Mesothelial cell of epicardium (in vitro differentiated cells): ENCODE measurements at places on chromosomes 4 and X.

DNA sequence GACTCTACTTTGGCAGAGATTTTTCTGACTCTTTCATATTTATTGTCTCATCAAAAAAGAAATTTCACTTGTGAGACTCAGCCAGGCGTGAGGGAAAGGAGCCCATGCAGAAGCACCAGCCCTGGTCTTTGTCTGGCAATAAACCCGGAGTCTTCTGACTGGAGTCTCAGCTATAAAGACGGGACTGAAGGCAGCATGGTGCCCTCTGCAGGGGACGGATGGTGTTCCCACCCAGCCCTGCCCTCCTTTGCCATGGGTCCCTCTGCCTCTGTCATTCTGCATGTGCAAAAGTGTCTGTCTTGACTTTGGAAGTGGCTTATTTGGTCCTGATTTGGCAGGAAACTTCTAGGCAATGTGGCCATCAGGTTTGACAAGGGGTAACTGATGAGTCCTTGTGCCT, 14.2 kb downstream of the ZNF185 start:
- no peak for DNase-seq

DNA sequence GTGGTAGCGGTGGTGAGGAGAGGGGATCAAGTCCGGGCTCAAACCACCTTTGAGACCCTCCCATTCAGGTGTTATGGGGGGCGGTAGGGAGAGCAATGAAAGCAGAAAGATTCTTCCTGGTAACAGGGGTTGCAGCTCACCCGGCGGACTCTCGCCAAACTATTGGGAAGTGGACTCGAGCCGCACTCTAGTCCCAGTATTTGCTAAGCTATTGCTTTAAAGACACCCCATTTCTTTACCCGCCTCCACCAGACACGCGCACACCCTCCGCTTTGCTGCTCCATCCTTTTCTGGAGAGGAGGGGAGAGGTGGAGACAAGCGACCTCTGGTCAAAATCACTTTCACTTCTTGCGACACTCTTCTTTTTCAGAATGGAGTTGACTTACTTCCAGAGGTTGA, 625 bp upstream of the GABRA4 start:
- DNase-seq: no peak

DNA sequence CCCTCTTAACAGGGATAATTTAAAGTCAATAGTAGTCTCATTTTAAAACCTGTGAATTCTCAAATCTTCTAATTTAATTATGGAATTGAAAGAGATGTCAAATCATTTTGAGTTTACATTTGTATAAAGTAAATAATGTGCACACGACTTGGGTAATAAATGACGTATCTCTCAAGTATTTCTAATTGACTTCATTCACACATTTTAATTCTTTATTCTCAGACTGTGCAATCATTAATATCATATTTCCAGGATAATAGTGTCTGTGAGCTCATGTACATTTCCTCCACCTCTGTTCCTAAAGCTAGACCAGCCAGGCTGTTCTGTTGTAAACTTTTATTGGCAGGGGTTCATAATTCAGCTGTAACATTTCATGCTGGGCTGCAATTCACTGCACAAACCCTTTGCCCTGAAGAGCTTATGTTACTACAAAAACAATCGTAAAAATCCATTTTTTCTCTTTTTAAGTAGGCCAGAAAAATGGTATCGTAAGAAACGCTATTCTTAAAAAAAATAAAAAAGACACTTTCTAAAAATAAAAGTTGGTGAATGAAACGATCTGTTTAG, 1103.1 kb upstream of the TENM3 start:
- DNase-seq: no peak

DNA sequence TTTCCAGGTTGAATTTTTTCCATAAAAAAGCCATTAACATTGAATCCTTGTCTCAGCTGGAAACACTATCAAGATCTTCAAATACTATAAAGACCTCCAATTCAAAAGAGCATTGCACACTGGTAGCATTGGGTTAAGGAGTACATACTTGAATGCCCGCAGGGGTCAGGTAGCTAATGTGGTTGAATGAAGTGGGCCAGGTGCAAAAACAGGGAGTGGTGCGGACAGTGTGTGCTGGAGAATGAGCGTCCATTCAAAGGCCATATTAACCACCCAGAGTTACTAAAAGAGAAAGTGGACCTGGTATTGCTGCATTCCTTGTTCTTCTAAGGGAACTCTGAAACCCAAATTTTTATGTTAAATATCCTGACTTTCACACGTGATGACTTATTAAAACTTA, 91.6 kb downstream of the NYX start:
- no peak for DNase-seq

GRCh38 chr4:6087669-6088341, 69.6 kb upstream of the C4orf50 start:
- no peak for DNase-seq

GRCh38 chr4:84956014-84956413, 10.5 kb downstream of the WDFY3 start:
- DNase-seq: no peak

GRCh38 chrX:14864631-14865030, 8.2 kb downstream of the FANCB start:
- no peak for DNase-seq

DNA sequence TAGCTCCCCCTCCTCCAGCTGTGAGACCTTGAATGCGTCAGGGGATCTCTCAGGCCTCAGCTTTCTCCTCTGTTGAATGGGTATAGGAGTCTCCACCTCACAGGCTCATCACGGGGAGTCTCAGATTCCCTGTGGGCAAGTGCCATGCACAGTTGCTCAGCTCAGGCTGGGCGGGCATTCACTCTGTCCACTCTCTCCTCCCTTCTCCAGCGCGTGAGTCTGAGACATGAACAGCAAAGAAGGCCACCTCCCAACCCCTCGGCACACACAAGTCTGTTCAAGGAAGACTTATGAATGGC, 60.0 kb downstream of the HTRA3 start:
- peak; percentile 1 for DNase-seq

- DNase-seq: no peak
Observed at GRCh38 chrX:76453737-76454406, 26.4 kb downstream of the MAGEE1 start.

DNA sequence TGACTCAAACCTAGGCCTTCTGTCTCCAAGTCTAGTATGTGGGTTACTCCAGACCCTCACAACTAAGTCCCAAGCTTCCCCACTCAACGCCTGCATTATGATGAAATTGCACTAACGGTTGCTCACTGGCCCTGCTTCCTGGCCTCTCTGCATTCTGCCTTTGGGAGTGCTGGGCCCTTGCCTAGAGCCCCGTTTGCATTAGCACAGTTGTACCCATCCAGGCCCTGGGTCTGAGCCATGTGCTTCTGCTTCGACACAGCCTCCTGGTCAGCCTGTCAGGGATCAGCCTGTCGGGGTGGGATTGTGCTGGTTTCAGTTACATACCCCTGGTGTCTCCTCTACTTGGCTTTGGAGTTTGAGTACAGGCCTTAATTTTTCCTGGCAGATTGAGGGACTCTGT, 58.4 kb downstream of the DCUN1D4 start:
- no peak for DNase-seq

- DNase-seq: no peak
Observed at GRCh38 chr4:52701207-52701606, 42.1 kb upstream of the USP46 start.

DNA sequence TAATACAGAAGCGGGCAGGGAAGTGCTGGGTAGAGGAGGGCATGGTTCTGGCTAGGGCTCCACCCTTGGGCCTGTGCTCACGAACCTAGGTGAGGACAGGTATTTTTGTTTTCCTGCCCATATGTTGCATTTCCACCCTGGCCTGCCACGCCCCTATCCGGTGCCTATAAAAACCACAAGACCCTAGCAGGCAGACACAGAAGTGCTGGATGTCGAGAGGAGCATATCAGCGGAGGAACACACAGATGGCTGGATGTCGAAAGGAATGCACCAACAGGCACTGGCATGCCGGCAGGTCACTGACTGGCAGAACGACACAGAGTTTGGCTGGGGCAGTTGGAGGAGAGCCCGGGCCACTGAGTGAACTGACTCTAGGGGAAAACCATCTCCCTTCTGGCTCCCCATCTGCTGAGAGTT, 316.6 kb upstream of the BOD1L1 start:
- no peak for DNase-seq

- DNase-seq: no peak
Observed at GRCh38 chrX:51825436-51825835, 68.0 kb upstream of the MAGED1 start.

DNA sequence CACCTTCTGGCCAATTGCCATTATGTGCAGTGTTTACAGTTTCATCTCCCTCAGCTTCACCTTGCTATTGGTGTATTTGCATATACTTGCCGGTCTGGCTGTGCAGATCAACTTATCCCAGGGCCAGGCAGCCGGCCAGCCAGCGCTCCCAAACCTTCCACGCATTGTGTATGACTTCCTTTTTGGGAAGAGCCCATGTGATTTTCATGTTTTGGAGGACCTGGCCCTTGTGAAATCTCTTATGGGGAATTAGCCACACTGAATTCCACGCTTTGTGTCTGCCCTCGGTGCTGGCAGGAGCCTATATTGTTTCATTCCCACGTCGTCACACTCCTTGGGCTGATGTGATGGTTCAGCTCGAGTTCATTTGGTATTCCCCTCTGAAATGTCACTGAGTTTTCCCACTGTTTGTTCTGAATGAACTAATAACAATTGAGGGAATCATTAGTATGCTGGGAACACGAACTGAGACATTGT, 6.0 kb upstream of the PDLIM3 start:
- no peak for DNase-seq

- DNase-seq: no peak
Observed at GRCh38 chr4:14893713-14894112, 108.6 kb upstream of the CPEB2 start.

DNA sequence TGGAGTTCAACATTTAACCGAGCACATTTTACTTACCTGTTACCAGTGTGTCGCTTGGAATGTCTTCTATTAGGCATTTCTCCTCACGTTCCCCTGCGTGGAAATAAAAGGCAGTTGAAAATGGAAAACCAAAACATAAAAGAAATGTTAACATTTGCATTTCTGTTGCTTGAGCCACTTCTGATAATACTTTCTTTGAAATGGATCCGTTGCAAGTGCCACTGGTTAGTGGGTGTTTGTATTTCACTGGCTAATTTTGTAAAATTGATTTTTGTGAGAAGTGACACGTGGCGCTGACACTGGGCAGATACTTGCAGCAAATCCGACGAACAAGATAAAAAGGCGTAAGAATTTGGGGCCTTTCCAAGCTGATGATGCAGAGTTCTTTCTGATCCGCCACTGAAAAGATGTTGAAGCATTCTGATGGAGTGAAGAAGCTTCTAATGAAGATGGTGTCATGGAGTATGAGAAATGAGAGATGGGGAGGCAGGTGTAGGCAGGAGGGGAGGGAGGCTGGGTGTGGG, 18.8 kb downstream of the SPON2 start:
- no peak for DNase-seq

- no peak for DNase-seq
Observed at GRCh38 chrX:147680251-147680650, 231.5 kb upstream of the FMR1 start.

DNA sequence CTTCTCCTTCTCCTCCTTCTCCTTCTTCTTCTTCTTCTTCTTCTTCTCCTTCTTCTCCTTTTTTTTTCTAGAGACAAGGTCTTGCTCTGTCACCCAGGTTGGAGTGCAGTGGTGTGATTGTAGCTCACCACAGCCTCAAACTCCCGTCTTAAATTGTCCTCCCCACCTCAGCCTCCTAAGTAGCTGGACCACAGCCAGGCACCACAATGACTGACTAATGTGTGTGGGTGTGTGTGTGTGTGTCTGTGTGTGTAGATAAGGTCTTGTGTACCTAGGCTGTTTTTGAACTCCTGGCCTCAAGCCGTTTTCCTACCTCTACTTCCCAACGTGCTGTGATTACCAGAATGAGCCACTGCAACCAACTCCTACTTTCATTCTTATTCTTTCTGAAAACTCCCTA, 390.9 kb downstream of the ADAM29 start:
- no peak for DNase-seq
